ENCODE measurements at places on chromosomes 11 and 22.

DNA sequence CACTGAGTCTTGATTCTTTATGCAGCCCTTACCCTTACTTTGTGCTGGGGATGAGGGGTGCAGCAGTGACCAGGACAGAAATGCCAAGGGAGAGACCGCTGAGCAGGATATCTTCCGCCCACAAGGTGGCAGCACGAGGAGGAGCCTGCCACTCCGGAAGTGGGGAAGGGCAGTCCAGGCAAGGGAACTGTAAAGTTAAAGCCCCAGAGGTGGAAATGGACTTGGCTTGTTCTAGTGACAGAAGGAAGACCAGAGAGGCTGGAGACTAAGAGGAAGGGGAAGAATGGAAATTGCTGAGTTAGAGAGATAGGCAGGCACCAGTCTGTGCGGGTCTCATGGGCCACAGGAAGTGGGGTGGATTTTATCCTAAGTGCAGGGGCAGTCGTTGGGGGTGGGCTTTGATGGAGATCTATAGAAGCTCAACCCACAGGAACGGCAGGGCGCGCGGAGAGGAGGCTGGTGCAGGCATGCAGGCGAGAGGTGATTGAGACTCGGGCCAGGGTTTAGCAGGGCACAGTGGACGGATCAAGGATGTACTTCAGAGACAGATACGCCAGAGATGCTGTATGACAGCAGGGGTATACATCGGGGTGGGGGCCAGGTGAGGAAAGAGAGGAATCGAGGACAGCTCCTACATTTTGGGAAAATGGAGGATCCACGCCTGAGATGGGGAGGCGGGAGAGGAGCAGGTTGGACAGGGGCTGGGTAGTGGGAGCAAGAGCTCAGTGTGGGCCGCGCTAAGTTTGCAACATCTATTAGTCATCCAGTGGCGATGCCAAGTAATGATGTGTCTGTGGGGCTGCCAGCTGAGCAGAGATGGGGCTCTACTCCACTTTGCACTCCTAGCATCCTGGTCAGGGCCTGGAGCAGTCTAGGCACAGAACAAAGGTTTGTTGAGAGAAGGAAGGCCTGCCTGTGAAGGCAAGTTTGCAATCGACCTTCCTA lies 3.3 kb upstream of the GRK2 start:
- peak; percentile 84 for DNase-seq

DNA sequence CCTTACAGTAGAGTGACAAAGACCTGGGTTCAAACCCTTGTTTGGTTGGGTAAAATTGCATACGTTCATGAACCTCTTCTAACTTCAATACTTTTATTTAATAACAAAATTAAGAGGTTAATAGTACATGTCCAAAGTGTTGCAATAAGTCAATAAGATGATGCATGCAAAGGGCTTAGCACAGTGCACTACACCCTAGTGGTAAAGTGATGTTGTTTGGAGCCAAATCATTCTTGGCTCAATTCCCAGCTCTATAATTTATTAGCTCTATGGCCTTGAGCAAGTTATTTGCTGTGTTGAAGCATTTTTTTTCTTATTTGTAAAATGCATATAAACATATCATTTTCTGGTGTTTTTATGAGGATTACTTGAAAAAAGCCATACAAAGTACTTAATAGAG lies 945.3 kb downstream of the LRRC4C start:
- DNase-seq = no peak

- no peak for DNase-seq
These were observed 2.5 kb downstream of the LIF start for GRCh38 chr22:30244066-30244465.

GRCh38 chr22:36658900-36659299 lies 44.7 kb downstream of the CACNG2 start:
- DNase-seq = peak; percentile 6

GRCh38 chr11:95076416-95076815 lies 9.7 kb downstream of the SRSF8 start:
- DNase-seq = no peak

GRCh38 chr11:117070016-117070415 lies 28.2 kb downstream of the SIK3 start:
- DNase-seq = no peak

- DNase-seq = peak; percentile 62
These were observed 455.3 kb downstream of the SOX6 start for GRCh38 chr11:15901054-15901453.

DNA sequence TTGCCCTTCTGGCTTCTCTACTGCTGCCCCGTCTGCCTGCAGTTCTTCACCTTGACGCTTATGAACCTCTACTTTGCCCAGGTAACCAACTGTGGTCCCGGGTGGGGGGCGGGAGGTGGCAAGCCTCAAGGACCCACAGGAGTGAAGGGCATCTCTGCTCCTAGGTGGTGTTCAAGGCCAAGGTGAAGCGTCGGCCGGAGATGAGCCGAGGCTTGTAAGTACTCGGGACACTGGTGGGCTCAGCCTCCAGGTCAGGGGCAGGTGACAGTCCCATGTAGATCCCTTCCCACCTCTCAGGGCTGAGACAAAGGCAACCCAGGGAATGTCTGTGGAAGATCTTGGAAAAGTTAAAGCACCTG lies 1.1 kb downstream of the GPR137 start:
- DNase-seq = no peak

GRCh38 chr22:48357196-48357595 lies 1470.5 kb downstream of the BRD1 start:
- peak; percentile 2 for DNase-seq

DNA sequence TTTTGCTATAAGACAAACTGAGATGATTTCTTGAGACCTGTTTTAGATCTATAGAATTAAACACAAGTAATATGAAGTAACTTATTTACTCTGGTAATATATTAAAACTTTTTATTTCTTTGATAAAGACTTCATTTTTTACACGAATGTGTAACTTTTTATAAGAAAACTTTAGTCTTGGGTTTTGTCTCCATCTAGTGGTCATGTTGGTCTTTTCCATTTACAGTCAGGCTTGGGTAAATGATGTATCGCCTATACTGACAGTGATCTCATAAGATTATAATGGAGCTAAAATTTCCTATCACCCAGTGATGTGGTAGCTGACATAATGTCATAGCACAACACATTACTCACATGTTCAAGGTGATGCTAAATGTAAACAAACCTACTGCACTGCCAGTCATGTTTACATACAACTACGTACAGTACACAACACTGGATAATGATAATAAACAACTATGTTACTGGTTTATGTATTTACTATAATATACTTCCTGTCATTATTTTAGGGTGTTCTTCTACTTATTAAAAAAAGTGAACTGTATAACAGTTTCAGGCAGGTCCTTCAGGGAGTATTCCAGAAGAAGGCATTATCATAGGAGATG lies 7.5 kb upstream of the C11orf97 start:
- peak; percentile 69 for DNase-seq

DNA sequence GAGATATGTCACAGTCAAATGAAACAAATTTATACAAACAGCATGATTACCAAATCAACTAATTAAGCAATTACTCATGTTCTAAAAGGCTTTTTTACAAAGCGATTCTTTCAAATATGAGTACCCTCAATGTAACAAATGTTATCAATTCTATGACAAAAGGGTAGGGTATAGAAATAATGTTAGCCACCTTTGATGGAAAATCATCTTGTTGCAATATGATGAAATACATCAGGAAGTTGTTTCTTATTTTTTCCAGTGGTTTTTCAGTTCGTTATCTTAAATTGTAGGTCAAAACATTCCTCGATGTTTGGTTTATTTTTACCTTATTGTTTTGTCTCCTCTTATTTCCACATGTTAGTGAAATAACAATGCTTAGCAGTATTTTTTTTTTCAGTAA lies 6.5 kb downstream of the ARHGEF12 start:
- DNase-seq = no peak

GRCh38 chr11:95337972-95338429 lies 107.0 kb upstream of the SESN3 start:
- DNase-seq = no peak

GRCh38 chr11:107702723-107703122 lies 9.1 kb downstream of the SLN start:
- no peak for DNase-seq

DNA sequence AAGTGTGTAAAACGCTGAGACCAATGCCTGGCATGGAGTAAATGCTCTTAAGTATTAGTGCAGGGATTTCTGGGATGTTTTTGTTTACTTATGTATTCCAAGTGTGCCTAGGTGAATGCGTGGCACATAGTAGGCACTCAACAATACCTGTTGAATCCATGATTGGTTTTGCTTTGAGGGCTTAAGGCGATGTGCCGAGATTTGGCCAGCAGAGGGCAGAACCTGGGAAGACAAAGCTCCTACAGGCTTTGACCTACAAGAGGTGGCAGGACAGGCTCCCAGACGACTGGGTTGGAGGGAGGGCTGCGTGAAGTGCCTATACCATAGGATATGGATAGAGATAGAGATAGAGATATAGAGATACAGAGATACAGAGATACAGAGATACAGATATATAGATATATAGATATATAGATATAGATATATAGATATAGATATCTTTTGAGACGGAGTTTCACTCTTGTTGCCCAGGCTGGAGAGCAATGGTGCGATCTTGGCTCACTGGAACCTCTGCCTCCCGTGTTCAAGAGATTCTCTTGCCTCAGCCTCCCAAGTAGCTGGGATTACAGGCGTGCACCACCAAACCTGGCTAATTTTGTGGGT lies 13.9 kb downstream of the KCNE3 start:
- DNase-seq = peak; percentile 79

DNA sequence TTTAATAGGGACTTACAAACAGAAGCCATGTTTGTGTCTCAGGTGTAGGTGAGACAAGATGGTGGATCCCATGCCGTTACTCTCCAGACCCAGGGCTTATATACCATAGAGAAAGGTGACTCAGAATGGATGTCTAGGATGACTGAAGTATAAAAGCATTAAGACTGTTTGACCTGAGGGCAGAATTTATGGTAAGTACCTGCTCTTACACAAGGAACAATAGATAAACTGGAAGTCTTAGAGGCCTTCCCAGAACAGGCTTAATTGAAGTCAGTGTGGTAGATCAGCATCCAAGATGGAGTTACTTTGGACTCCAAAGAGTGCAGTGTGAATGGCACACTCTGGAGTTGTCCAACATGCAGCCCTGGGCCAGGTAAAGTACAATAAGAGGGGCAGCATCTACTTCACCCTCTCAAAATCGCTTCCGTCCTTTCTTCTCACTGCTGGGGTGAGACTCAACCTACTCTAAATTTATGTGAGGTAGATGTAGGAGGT lies 387.0 kb upstream of the DDI1 start:
- DNase-seq = no peak
